ENCODE measurements at places on chromosomes 12 and 14.

GRCh38 chr12:108768591-108769500, 37.5 kb upstream of the CORO1C start:
- DNase-seq, result peak; percentile 89

- no peak for DNase-seq
Observed at GRCh38 chr12:41576925-41577324, 388.8 kb downstream of the PDZRN4 start.

DNA sequence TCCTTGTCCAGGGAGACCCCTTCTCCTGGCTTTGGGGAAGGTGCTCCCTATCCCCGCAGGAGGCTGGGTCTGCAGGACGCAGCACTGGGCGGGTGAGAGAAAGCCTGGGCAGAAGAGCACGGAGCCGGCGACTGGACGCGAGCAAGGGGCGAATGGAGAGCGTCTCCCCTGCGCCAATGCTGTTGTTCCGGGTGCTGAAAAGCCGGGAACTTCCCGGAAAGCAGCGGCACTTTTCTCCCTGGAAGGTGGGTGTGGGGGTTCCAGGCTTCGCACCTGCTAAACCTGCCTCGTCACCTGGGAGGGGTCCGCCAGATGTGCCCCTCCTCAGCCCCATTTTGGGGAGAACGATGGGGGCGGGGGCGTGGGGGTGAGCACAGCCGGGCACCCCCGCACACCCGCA, 417.1 kb upstream of the TMTC1 start:
- no peak for DNase-seq

- DNase-seq, result no peak
Observed at GRCh38 chr12:56150563-56150962, 1.8 kb upstream of the MYL6B start.

- no peak for DNase-seq
Observed at GRCh38 chr14:65810322-65810721, 397.8 kb downstream of the FUT8 start.
